ENCODE measurements at places on chromosomes 1 and 21.

GRCh38 chr1:41547781-41548560, 63.5 kb upstream of the EDN2 start:
- DNase-seq = no peak

DNA sequence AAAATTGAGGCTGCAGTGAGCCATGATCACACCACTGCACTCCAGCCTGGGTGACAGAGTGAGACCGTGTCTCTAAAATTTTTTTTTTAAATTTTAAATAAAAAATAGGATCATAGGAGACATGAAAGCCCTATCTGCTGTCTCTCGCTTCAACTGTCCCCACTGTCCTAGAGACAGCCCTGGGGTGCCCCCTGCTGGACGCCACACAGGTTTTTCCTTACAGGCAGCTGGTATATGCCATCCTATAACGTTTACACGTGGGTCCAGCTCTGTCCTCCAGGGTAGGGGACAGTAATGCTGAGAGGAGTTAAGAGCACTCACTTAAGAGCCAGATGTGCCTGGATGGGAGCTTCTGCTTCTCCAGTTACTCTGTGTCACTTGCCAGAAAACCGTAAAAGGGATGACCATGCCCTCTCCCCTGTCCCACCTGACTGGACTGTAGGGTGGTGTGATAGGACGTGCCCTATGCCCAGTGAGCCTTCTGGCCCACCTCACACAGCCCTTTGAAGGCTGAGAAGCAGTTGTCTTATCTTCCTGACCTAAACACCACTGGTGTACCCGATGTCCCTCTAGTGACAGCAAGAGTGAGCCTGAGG, 8.5 kb downstream of the FBXO2 start:
- peak; percentile 58 for DNase-seq

DNA sequence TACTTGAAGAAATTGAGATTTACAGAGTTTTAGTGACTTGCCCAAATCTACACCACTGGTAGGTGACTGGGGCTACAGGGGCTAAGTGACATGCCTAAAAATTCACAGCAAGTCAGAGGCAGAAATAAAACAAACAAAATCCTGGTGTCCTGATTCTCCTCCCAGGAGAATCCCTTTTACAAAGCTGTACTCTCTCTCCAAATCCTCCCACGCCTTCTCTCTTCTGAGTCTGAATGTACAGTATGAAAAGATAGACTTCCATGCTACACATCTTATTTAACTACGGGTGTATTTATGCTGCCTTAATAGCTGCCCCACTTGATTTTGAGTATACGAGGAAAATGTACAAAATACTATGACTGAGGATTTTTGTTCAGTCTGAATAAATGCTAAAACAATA, 65.4 kb downstream of the SGIP1 start:
- DNase-seq = no peak

- DNase-seq = no peak
Measured at GRCh38 chr1:118160806-118161205, 24.2 kb downstream of the SPAG17 start.

GRCh38 chr21:23218667-23219066, 2220.5 kb downstream of the NCAM2 start:
- no peak for DNase-seq

DNA sequence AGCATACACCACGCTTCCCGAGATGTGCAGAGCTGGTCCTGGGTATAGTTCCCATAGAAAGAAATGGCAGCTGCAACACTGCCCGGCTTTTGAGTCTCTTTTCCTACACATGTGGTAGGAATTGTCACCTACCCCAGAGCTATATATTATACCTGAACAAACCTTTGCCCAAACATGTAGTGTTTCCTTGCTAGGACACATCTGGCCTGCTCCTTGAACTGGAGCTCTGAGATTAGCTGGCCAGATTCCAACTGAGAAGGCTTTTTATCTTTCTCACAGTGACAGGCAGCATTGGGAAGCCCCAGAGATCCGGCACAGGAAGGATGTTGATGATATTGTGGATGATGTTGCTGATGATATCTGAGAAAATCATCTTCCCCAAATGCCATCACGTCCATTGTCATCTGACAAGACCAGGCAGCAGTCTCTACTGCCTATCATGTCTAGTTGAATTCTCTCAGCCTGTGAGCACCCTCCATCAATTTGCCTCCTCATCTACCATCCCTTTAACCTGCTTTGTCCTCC, 115.0 kb upstream of the SMYD2 start:
- DNase-seq = no peak

DNA sequence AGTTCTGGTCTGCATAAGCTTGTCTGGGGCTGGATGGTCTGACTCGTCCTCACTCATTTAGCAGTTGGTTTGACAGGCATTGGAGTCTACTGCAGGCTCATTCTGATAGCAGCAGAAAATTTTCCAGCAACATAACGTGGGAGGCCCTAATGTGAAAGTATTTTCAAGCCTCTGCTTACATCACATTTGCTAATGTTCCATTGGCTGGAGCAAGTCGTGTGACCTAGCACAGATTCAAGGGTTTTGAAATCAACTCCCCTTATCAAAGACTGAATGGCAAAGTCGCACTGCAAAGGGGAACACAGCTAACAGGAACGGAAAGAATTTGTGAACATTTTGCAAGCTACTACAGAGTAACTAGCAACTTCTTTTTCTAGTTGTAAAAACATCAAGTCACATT, 2.3 kb upstream of the USH2A start:
- no peak for DNase-seq

DNA sequence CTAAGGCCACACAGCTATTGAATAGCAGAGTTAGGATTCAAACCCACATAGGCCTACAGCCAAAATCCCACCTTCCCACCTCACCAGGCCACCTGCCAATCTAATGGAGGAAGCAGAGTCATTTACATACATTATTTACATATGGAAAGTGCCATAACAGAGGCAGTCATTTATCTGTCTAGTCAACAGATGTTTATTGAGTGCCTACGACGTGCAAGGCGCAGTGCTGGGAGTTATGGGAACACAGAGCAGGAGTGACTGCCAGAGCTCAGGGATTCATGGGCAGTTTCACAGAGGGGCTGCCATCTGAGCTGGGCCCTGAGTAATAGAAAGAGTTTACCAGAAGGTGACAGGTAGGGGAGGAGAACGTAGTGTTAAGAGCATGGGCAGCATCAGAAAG, 10.3 kb upstream of the PADI6 start:
- no peak for DNase-seq

DNA sequence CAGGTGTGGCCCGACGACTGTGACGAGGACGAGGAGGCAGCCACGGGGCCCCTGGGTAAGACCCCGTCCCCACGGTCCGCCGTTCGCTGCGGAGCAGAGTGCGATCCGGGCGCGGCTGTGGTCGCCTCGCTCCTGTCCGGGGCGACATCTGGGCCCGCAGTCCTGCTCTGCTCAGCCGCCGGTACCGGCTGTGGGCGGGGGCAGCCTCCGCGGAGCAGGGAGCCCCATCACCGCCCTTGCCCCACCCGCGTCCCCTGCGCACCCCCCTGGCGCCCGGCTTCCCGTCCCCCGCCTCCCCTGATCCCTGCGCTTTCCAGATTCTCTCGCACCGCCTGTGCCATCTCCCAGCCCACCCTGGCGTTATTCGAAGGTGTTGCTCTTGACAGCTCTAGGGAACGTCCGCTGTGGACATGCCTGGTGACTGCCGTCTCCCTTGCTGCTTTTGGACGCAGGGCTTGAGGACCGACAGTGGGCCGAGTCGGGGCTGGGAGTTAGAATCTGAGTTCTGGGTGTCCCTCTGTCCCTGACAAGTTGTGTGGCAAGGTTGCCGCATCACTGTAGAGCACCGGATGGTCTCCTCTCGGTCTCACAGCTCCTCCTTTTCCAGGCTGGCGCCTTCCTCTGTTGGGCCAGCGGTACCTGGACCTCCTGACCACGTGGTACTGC, 596 bp downstream of the TOR3A start:
- DNase-seq = no peak

- no peak for DNase-seq
Measured at GRCh38 chr21:41894922-41895557, 15.9 kb upstream of the PRDM15 start.

DNA sequence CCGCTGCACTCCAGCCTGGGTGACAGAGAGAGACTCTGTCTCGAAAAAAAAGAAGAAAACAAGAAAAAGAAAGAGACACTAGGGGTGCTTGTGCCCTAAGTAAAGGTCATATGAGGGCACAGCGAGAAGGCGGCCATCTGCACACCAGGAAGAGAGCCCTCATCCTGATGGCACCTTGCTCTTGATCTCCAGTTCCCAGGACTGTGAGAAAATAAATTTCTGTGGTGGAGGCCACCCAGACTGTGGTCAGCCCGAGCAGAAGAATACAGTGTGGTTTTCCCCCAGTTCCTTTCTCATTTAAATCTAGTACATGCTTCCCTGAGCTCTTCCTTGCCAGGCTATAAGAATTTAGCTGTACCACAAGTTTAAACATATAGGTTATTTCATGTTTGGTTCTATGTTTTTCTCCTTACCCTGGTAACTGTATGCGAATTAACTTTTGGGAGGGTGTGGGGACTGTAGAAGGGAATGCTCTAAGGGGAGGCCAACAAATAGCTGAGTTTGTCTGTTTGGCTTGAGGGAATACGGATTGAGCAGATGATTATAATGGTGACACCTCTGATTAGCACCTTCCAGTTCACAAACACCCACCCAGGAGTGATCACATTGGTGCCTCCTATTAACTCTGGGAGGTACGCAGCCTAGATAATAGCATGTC, 119.6 kb upstream of the ERRFI1 start:
- no peak for DNase-seq

- DNase-seq = no peak
Measured at GRCh38 chr1:11705596-11705995, 14.1 kb downstream of the DRAXIN start.

- DNase-seq = no peak
Measured at GRCh38 chr1:222974496-222974895, 159.7 kb downstream of the DISP1 start.

GRCh38 chr1:172647110-172647564, 11.8 kb upstream of the FASLG start:
- DNase-seq = no peak

DNA sequence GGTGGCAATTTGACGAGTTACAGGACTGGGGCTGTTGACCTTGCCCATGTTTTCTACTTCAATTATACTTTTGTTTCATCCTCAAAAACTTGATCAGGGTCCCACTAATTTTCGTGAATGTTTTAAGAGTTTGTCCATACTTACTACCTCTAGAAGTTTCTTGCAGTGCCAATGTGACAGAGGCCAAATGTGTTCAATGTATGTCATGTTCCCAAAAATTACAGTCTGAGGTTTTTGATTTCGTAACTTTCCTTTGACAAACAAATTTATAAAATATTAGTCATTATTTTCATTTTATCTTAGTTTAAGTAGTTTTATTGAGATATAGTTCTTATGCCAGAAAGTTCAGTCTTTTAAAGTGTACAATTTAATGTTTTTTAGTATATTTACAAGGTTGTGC, 15.3 kb downstream of the VPS13D start:
- DNase-seq = no peak
